ENCODE measurements at places on chromosomes 2 and 18.

GRCh38 chr2:25021791-25022362 is 20.0 kb upstream of the EFR3B start:
- no peak for DNase-seq

DNA sequence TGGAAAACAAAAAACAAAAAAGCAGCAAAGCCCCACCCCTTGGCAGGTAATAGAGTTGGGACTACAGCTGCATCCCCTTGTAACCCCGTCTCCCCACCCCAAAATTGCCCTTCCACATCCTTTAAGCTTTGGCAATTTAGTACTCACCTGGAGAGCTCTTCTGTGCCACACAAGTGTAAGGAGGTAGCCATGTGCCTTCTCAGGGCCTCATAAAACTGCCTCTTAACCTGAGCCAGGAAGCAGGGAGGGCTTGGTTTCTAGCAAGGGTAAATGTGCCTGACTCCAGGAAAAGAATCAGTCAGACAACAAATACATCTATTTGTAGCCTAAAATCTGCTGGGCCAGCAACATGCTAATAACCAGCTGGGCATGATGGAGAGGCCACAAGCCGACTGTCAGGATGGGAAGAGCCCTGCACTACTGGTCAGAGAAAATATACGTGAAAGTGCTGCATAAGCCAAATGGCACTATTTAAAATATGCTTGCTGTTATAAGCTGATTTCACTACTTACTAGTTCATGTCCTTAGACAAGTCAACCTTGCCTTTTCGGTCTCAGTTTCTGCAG is 46.3 kb downstream of the NOP58 start:
- no peak for DNase-seq

- DNase-seq, result no peak
Measured at GRCh38 chr2:6418291-6418690, 447.4 kb downstream of the CMPK2 start.

DNA sequence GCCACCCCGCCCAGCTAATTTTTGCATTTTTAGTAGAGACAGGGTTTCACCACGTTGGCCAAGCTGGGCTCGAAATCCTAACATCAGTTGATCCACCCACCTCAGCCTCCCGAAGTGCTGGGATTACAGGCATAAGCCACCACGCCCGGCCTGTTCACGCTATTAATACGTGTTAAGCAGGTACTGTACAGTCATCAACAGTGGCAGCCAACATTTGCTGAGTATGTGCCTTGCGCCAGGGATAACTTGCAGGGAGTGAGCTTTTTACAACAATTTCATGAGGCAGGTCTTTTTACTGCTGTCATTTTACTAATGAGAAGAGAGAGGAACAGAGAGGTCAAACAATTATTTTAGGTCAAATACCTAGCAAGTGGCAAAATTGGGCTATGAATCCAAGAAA is 115.2 kb downstream of the AP1S3 start:
- DNase-seq, result no peak

DNA sequence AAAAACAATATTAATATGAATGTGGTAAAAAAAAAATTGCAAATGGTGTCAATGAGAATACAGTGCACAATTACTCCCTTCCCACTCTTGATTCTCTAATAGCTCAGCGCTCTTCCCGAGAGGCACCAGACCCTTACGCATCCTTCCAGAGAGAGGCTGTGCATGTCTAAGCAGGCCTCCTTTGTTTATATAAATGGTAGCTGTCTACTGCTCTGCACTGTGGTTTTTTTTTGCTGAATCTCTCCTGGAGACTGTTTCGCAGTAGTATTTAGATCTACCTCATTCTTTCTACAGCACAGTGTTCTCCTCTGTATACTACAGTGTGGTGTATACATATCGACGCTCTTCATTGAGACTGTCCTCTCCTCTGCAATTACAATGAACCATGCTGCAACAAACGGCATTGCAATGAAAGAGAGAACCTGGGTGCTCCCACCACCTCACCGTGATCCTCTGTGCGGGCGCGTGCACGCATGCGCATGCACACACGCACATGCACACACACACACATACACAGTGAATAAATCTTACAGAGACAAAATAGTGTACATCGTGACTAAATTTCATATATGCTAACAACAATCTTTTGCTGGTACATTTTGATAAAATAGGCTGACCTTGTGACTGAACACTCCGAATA is 19.4 kb downstream of the SEPTIN10 start:
- DNase-seq, result no peak

DNA sequence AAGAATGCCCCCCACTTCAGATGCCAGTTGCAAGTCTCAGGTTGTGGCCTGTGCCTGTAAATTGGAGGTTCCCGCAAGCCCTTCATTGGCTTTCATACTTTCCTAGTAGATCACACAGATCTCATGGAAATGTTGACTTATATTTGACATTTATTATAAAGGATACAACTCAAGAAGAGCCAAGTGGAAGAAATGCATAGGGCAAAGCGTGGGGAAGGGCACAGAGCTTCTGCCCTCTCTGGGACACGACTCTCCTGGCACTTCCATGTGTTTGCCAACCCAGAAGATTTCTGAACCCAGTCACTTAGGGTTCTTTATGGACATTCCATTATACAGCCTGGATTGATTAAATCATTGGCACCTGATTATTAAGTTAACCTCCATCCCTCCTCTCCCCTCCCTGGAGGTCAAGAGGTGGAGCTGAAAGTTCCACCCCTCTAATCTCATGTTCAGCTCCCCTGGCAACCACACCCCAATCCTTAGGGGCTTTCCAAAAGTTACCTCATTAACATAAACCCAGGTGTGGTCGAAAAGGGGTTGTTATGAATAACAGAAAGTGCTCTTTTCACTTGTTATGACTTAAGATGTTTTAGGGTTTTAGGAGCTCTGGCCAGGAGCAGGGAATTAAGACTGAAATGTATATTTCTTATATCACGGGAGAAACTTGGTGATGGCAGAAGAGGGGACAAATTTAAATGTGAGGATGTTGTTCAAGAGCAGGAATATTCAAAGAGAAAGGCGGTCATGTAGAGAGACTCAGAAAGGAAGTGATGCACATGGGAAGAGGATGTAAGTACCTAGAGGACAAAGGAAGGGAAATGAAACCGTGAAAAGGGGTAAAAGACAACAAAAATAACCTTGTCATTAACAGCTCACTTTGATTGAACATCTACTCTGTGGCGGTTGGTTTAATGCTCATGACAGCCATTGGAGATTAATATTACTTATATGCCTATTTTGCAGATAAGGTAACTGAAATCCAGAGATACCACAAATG is 31.8 kb downstream of the SP100 start:
- DNase-seq, result no peak

GRCh38 chr2:71070294-71071093 is 2.0 kb downstream of the NAGK start:
- no peak for DNase-seq

GRCh38 chr2:7886666-7887065 is 795.2 kb upstream of the ID2 start:
- DNase-seq, result no peak

DNA sequence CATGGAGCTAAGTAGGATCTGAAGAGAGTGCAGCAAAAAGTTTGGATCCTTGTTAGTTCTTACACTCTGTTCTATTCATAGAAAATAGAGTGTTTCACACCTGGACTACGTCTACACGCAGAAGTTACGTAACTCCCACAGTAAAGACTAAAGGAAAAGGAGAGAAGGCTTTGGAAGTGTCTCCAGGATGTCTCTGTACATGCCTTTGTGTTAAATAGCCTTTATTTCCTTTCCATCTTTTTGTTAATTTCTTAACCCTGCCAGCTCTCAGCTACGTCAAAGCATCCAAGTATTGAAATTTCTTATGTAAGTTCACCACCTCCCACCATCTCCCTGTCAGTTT is 8.4 kb downstream of the DTNB start:
- no peak for DNase-seq

DNA sequence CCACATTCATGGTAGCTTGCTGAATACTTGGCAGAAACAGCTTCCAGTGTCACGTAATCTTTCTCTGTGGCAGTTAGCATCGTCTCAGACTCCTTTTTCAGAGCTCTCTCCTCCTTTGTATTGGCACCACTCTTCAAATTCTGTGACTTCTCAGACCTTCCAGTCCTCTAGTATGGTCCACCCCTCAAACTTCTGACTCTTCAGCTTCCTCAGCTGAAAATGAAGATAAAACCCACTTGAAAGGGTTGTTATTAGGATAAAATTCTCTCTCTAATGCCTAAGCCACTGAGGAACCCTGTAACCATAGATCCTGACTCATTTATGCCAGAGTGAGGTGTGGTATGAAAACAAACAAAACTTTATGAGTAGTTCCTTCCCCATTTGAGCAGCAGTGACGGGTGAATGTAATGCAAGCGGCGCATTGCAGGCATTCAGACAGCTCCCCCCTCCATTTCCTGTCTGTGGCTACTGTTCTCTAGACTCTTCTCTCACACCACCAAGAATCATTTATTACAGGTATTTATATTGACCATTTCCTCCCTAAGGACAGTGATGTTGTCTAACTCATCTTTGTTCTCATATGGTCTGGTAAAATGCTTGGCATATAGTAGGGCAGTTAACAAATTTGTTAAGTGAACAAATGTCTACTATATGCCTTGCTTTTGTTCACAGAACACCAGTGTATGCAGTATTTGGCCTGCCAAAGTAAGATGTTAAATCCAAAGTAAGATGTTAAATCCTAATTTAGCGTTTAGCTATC is 35.3 kb downstream of the GALNT1 start:
- no peak for DNase-seq

- no peak for DNase-seq
Measured at GRCh38 chr2:215764441-215765048, 248.8 kb downstream of the MREG start.

- DNase-seq, result no peak
Measured at GRCh38 chr2:105403783-105404698, 5.2 kb upstream of the FHL2 start.

- no peak for DNase-seq
Measured at GRCh38 chr2:165401285-165401852, 68.1 kb upstream of the CSRNP3 start.

GRCh38 chr2:15049096-15049993 is 416.8 kb downstream of the LRATD1 start:
- no peak for DNase-seq

GRCh38 chr18:8816816-8817215 is 111.5 kb downstream of the MTCL1 start:
- DNase-seq, result no peak

DNA sequence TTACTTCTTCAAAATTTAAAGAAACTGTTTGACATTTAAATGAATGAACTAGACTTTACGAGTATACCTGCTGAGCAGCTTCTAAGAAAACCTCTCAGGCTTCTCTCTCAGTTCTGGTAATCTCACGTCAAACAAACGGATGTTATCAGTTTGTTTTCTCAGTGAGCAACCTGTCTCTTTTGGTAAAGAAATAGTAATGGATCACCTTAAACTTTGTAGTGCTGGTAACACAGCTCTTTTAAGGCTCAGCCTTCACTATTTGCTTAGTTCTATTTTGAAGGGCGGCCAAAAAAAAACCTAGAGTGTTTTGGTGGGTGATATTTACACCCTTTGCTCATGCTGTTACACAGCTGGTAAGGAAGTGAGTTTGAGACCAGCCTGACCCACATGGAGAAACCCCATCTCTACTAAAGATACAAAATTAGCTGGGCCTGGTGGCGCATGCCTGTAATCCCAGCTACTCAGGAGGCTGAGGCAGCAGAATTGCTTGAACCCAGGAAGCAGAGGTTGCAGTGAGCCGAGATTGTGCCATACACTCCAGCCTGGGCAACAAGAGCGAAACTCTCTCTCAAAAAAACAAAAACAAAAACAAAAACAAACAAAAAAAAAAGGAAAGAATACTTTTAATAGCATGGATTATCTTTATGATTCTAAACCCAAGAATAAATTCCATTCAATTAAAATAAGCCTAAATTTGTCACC is 15.9 kb downstream of the FN1 start:
- no peak for DNase-seq

DNA sequence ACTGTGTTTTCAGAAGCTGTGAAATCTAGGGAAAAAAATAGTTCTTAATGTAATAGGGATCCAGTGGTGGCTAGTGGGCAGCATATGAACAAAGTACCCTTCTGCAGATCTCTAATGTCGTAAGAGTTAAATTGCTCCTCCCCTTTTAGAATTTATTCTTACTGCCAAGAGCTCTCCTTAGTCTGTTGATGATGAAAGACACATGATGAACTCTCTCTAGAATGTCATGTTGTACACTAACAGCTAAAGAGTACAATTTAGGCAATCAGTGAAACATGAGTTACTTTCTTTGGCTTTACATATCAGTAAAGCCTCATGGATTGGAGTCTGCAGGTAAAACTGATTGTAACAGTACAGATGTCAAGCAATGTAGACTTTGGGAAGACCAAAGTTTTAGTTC is 84.2 kb downstream of the SLC39A10 start:
- no peak for DNase-seq

GRCh38 chr2:197274349-197274748 is 36.2 kb downstream of the ANKRD44 start:
- no peak for DNase-seq

GRCh38 chr18:63112706-63113105 is 206.9 kb downstream of the BCL2 start:
- DNase-seq, result no peak

DNA sequence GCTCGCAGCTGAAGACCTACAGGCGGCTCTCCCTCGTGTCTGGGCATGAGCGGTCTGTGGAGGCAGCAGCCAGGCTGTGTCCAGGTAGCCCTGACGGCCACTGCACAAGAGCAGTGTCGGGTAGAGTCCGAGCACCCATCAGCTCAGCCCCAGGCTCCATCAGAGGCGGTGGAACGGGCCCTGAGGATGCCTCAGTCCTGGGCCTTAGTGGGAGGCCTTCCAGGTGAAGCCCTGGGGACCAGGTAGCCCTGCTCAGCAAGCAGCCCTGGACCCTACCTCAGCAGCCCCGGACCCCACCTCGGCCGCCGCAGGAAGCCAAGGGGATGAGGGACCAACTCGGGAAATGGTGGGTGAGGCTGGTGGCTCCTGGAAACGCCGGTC is 21.3 kb upstream of the KLF11 start:
- no peak for DNase-seq

DNA sequence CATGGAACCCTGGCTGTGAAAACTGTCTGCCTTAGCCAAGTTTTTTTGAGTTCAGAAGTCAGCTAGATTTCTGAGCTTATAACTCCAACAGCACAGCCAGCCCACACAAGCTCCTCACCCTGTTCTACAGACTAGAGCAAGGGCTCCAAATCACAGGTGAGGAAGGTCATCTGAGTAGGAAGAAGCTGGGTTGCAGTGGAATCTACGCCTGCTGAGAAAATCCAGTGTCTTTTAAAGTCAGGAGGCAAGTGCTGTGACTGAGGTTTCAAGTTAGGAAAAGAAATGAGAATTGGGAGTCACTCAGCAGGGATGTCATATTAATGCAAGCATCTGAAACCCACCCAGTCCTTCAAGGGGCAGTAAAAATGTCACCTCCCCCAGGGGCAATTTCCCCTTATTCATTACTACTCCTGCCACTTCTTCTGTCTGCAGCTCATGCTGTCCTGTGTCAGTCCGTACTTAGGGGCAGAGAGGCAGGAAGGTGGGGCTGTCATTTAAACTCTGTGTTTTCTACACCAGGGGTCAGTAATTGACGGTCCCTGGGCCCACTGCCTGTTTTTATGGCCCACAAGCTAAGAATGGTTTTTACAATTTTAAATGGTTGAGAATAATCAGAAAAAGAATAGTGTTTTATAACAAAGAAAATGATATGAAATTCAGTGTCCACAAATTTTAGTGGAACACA is 551.1 kb downstream of the BCL11A start:
- DNase-seq, result no peak

GRCh38 chr2:31274401-31275075 is 40.6 kb downstream of the EHD3 start:
- no peak for DNase-seq

- DNase-seq, result no peak
Measured at GRCh38 chr18:55452123-55452611, 135.8 kb downstream of the TCF4 start.

Data from ecto neural progenitor cell (in vitro differentiated cells).